Skin of body (tissue), 3 donors: ENCODE measurements at places on chromosomes 13 and 19. TPM values are rescaled to one million over a fixed set of nuclear protein-coding genes. Genes with fewer than 3 reads are reported as not detected.

Gene ACP7
- total RNA-seq = 5.2 TPM

DNA sequence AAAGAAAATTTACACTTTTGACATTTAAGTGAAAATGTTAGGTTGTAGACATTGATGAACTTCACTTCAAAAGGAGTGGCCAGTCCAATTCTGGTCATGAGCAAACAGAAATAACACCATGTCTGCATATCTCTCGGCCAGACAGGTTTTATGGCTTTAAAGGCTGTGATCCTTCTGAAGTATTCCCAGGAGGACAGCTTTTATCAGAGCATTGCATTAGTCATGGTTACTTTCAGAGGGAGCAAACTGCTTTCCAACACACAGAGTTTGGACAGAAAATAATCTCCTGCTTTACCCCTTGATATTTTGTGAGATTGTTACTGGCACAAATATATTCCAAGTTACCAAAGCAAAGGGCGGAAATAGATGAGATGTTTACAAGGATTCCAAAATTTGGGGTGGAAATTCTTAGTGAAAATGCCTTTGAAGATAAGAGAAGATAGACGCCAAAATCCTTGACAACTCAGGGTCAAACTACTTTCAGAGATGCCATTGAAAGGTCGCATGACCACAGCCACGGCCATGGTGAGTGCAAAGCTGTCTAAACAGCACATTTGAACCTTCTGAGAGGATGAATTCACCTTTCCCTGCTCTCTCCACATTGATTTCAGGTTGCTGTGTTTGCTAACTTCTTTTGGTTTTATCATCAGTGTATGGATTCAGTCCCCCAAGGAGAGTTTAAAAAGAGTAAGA lies 584.5 kb upstream of the SGCG start:
- DNase-seq = no peak

DNA sequence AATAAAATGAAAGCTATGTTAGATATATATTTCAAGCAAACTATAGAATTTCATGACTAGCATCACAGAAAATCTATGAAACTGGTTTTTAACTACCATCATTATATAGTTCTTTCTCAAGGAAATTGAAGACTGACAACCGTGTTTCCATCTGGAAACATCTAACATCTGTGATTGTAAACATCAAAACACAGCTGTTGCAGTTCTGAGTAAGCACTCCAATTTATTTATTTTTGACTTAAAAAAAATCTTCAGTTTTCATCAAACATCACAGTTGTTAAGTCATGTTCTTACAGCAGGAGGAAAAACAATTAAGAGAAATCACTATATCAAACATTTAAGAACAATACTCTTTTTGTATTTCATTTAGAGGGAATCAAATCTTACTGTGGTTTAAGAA lies 1653.0 kb upstream of the MIR17HG start:
- no peak for DNase-seq

- DNase-seq = no peak
Observed at GRCh38 chr13:97369261-97369893, 64.6 kb upstream of the RAP2A start.

- no peak for DNase-seq
Observed at GRCh38 chr13:40485611-40486517, 180.6 kb downstream of the FOXO1 start.

Gene TPP2
- 51.8 TPM for total RNA-seq

- no peak for DNase-seq
Observed at GRCh38 chr19:39590265-39590664, 12.1 kb upstream of the LGALS13 start.

- DNase-seq = peak; percentile 22
Observed at GRCh38 chr19:5253406-5254110, 87.1 kb downstream of the PTPRS start.

GRCh38 chr13:23470790-23471614 lies 37.5 kb upstream of the SACS start:
- DNase-seq = no peak

Gene ZNF541
- total RNA-seq = 0.10 TPM

DNA sequence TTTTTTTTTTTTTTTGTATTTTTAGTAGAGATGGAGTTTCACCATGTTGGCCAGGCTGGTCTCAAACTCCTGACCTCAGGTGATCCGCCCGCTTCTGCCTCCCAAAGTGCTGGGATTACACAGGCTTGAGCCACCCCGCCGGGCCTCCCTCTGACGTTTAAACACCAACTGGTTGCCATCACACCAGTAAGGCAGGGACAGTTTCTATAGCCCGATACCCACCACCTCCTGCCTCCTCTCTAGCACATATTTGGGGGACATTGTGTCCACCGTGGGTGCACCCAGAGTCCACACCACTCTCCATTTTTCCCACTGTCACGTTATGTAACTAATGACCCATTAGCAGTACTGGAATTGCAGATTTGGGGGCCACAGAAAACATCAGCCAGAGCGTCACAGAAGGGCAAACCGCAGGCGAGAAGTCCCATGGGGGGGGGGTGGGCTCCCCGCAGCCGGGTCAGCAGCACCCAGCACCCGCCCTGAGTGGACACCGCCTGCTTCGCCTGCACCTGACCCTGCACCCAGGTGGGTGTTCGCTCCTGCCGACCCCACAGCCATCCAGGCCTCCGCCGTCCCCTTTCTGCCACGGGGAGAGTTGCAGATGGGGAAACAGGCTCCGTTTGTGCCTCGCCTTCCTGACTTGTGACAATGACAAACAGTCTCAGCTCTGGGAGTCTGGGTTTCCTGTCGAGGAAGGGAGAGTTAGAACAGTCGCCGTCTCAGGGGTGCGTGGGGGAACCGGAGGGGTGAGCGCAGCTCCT lies 3.6 kb downstream of the ONECUT3 start:
- DNase-seq = no peak

GRCh38 chr19:38515896-38516295 lies 82.4 kb downstream of the RYR1 start:
- DNase-seq = no peak

Gene ELAVL3
- 0.20 TPM for total RNA-seq

Gene SRRM5
- total RNA-seq = not detected

- no peak for DNase-seq
Observed at GRCh38 chr13:75226733-75227435, 255.1 kb downstream of the TBC1D4 start.

Gene SMIM44
- total RNA-seq = not detected

DNA sequence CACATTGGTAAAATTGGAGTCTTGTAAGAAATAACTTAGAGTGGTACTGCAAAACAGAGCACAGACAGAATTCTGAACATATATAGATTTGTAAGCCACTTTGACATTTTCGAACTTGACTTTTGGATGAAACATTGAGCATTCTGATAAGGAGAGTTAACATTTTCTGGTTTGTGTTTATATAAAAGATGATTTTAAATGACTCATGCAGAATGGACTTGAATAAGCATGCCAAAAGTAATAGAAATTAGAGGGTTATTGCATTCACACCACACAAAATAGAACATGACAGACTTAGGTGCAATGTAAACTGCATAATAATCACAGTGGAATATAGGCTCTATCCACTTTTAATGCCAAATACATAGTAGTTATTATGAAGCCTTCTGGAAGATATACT lies 507.0 kb downstream of the DACH1 start:
- no peak for DNase-seq

- no peak for DNase-seq
Observed at GRCh38 chr13:111245576-111246384, 74.7 kb upstream of the TEX29 start.

Gene LINGO3
- total RNA-seq = not detected

Gene LSR
- 10.5 TPM for total RNA-seq

GRCh38 chr13:97567510-97568243 lies 133.7 kb downstream of the RAP2A start:
- no peak for DNase-seq

DNA sequence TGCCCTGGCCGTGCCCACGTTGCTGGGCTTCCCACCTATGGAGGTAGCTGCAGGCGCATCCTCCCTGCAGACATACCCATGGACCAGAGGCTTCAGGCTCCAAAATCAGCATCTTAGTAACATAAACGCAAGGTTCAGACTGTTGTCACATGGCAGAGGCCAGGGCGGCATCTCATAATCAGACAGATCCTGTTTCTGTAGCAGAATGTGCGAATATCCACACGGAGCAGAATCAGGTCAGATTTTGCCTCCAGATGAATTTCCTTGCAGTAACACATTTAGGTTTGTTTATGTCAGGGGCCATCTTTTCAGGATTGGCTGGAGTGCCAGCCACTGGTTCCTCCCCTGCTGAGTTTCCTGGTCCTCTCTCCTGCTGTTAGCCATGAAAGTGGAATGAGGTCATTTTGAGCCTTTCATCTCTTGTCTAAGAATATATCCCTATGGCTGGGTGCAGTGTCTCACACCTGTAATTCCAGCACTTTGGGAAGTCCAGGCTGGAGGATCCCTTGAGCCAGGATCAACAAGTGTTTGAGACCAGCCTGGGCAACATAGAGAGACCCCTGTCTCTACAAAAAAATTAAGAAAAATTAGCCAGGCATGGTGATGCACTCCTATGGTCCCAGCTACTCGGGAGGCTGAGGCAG lies 20.5 kb downstream of the SMARCA4 start:
- DNase-seq = no peak

Gene KIR2DL4
- total RNA-seq = not detected

Gene CAMSAP3
- 5.7 TPM for total RNA-seq

- no peak for DNase-seq
Observed at GRCh38 chr13:112261924-112262323, 114.2 kb upstream of the SPACA7 start.

DNA sequence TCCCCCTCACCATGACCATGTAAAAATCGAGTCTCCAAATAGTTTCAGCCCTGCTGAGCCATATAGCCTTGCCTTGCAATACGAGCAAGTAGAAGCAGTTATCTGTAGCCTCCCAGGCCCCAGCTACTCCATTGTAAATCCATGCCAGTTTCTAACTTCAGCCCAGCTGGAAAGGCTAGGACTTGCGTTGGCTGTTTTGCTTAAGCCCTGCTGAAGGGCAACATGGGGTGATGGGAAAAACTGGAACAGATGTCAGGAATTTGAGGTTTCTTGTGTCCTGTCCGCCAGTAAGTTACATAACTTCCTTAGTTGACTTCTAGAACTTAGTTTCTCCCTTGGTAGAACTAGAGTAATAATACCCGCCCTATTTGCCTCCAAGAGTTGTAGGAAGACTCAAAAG lies 216.0 kb upstream of the SERP2 start:
- DNase-seq = peak; percentile 14

DNA sequence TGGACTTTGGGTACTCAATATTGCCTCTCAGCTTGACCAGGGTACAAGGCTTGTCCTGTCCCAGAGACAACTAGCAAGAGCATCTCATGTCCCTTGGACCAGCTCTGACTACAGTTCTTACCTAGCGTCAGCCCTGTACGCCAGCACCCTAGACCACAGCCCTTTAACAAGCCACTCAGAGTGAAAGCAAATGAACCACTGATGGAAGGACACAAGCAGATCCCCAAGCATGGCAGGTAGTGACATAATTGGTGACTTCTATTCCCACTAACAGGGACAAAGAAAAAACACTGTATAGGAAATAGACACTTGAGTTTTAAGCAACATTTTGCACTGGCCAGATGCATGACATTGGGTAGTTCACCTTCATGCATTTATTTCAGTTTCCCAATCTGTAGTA lies 8.8 kb upstream of the LRCH1 start:
- DNase-seq = no peak

GRCh38 chr13:99246100-99246499 lies 12.1 kb downstream of the GPR18 start:
- DNase-seq = no peak

GRCh38 chr13:112893207-112893569 lies 75.8 kb upstream of the MCF2L start:
- DNase-seq = no peak

DNA sequence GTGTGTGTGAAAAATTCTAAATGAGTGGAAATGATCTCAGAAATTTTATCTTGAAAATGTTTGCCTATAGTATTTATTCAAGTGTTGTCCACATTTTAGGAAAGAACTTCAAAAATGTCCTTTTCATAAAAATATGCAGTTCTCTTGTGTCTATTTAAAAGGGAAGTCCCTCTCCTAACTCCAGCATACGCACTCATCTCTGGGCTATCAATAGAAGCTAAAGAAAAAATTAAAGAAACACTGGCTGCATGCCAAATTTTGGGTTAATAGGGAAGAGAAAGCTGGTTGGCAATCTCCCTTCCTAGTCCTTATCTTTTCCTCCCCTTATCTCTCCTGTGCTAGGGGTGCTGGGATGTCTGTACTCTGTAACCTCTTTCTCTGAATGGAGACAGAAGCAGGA lies 313.3 kb downstream of the ENOX1 start:
- DNase-seq = no peak

DNA sequence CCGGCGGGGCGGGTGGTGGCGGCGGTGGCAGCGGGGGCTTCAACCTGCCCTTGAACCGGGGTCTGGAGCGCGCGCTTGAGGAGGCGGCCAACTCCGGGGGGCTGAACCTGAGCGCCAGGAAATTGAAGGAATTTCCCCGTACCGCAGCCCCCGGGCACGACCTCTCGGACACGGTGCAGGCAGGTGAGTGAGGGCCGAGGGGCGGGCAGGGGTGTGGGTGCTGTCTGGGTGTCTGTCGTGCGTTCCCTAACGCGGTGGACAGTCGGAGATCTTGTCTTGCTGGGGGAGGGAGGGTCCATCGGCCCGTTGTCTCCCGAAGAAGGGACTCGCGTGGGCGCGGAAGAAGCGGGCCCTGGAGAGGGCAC lies 533 bp downstream of the LRCH1 start:
- no peak for DNase-seq

Gene PEX11G
- total RNA-seq = 1.1 TPM

GRCh38 chr13:102814025-102814607 lies 15.2 kb downstream of the BIVM start:
- DNase-seq = no peak

Gene ZNF180
- 10.0 TPM for total RNA-seq

Gene CEACAM3
- total RNA-seq = 1.5 TPM

Gene ZNF222
- 5.3 TPM for total RNA-seq

Gene PINLYP
- 23.1 TPM for total RNA-seq

DNA sequence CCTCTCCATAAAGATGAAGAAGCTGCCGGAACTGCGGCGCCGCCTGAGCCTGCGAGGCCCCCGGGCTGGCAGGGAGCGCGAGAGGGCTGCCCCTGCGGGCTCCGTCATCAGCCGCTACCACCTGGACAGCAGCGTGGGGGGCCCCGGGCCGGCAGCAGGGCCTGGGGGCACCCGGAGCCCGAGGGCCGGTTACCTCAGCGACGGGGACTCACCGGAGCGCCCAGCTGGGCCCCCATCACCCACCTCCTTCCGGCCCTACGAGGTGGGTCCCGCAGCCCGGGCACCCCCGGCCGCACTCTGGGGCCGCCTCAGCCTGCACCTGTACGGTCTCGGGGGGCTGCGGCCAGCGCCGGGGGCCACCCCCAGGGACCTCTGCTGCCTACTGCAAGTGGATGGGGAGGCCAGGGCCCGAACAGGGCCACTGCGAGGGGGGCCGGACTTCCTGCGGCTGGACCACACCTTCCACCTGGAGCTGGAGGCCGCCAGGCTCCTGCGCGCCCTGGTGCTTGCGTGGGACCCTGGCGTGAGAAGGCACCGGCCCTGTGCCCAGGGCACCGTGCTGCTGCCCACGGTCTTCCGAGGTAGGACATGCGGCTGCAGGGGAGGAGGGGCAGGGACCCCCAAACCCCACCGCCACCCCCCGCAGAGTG lies 2.7 kb downstream of the SYDE1 start:
- DNase-seq = no peak
